ENCODE measurements at places on chromosomes 3 and 15.

- no peak for DNase-seq
Measured at GRCh38 chr3:69749461-69749860, 10.2 kb downstream of the MITF start.

DNA sequence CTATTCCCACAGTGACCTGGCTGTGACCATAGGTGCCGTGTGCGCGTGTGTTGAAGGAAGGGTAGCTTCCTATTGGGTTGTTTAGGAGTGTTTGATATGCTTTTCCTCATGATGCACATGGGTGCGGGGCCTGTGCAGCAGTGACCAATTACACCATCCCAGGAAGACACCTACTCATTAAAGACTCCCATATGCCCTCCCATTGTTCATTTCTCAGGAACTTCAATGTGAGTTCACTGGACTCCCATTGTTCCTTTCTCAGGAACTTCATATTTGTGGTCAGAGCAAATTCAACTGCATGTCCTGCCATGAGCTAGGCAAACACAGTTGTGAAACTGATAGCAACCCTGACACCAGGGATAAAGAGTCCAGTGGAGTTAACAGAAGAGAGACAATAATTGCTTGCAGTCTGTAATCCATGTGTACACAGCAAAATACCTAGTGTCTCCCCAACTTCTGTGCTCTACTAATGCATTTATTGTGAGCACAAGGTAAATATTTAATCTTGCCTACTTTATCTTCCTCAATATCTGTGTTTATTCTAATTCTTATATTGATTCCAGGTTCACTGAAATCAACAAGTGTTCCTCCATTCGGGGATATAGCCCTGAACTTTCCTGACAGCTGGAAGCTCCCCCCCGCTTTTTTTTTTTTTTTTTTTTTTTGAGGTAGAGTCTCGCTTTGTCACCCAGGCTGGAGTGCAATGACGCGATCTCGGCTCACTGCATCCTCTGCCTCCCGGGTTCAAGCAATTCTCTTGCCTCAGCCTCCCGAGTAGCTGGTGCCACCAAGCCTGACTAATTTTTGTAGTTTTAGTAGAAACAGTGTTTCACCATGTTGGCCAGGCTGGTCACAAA, 57.5 kb upstream of the GCNT3 start:
- no peak for DNase-seq

- DNase-seq, result no peak
Measured at GRCh38 chr3:14141602-14142341, 16.9 kb downstream of the TMEM43 start.

DNA sequence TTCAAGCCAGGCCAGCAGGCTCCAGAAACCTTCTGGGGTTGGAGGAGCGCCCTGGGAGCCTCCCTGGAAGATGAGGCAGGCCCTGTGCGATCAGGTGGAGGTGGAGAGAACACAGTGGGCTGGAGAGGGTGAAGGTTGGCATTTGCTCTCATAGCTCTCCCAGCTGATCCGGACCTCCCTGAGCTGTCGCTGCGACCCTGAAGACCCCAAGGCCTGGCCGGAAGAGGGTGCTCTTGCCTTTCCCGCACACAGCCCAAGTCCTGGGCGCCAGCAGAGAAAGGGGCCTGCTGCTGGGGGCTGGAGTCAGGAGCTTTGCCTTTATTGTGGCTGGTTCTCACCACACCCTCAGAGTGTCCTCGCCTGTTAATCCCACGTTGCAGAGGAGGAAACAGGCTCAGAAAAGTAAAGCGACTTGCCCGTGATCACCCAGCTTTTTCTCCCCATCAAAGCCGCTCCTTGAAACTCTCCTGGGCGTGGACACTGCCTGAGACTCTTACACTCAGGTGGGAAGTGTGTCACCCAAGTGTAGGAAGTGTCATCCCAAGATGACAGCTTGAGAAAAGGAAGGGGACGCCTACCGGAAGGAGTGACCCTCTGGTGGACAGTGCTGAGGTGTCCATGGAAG, 8.6 kb upstream of the RPL29 start:
- DNase-seq, result no peak

GRCh38 chr3:5769825-5770224, 582.3 kb downstream of the EDEM1 start:
- no peak for DNase-seq

- DNase-seq, result no peak
Measured at GRCh38 chr15:58574631-58575030, 142.8 kb downstream of the LIPC start.

- no peak for DNase-seq
Measured at GRCh38 chr3:106120356-106120755, 251.5 kb upstream of the CBLB start.

DNA sequence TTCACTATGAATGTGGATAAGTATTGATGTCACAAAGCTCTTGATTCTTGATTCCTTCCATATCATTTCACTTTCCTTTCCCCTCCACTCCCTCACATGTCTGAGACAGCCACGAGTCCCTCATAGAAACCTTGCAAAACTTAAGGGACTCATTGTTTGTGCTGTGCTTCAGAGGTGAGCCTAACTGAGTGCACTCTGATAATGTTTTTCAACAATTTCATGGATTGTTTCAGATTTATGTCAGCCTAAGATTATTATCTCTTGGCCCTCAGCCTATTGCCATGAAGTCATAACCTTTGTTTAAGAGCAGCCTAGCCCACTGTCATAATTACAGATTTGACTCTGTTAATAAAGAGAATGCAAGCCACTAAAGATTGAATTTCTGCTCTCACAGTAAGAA, 363.6 kb downstream of the MECOM start:
- DNase-seq, result no peak

- DNase-seq, result no peak
Measured at GRCh38 chr3:186708983-186709679, 8.0 kb upstream of the KNG1 start.

DNA sequence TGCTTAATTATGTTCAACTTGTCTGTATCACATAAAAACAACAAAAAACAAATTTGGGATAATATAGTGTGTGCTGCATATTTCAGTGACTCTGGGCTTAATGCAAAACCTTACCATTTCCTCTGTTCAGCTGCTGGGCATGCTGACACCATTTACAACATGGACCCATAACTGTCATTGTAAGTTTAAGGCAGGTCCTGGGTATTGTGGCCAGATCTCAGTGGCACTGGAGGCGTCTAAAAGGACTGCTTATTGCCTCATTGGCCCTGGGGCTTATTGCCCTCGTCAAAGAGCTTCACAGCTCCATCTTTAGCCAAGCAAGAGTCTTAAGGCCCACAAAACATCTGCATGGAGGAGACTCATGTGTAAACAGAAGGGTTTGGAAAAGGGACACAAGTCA, 390.2 kb downstream of the NR2F2 start:
- DNase-seq, result no peak

DNA sequence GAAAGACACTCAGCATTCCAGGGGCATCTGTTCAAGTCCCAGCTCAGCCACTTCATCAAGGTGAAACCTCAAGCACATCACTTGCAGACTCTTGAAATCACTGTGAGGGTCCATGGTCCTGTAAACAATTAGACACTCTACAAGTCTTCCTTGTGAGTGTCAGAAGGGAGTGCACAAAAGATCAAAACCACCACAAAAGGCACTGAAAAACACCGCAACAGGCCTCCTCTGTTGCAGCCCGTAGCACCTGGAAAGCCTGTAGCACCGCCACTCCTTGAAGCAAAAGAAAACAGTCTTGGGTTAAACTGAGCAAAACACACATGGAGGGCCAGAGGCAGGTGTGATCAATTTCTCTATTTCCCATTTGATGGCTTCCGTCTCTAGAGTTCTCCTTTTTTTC, 63.8 kb upstream of the SNRK start:
- DNase-seq, result no peak

GRCh38 chr3:171842864-171843518, at the start of gene TMEM212:
Gene TMEM212, plus strand, starts transcription at chr3:171843349. Its CDS starts 35 bp downstream, at chr3:171843384.
- DNase-seq, result no peak

- no peak for DNase-seq
Measured at GRCh38 chr3:23837286-23837685, 31.5 kb downstream of the UBE2E1 start.

GRCh38 chr3:51382076-51382745, 2.9 kb upstream of the MANF start:
- DNase-seq, result no peak

DNA sequence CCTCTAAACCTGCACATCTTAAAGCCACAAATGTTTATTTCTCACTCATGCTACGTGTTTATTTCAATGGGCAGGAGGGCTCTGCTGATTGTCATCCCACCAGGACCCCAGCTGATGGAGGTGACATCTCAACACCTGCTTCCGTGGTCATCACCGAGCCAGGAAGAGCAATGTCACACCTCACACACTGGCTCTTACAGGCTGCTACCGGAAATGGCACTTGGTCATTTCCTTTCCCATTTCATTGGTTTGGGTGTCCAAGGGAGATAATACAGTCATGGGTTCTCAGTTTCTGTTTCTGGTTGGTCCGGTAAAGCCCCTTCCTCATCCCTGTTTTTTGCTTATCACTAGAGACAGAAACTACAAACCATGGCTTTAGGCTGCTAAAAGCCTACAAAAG, 41.9 kb downstream of the ABHD2 start:
- peak; percentile 65 for DNase-seq

- no peak for DNase-seq
Measured at GRCh38 chr3:121665488-121665887, 4.8 kb upstream of the HCLS1 start.

- no peak for DNase-seq
Measured at GRCh38 chr3:33139996-33140395, 26.2 kb downstream of the CRTAP start.

- no peak for DNase-seq
Measured at GRCh38 chr15:39285663-39286062, 295.2 kb upstream of the THBS1 start.

- DNase-seq, result no peak
Measured at GRCh38 chr3:152779653-152780052, 55.3 kb upstream of the P2RY1 start.

DNA sequence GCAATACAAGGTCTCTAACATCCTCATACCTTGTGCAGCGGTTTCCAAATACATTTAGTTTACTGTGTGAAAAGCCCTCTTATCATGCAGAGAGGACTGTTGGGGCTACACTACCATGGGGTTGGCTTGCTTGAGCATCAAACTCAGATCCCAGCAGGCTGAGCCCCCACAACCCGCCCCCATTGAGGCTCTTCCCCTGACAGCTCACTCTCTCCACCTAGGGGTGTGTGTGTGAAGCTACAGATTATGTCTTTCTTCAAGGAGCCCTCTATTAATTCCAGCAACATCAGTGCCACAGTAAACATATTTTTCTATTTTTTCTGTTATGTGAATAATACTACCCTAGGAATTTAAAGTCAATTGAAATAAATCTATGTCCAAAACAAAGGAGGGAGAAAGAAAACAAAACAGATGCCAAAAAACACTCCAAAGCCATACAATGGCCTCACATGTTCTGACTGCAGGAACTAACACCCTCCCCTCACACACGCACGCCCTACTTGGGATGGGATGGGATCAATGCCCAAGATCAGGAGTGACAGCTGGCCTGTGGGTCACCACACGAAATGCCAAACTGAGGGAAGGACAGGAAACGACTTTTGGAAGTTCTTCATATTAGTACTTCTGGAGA, 14.7 kb downstream of the TM4SF4 start:
- no peak for DNase-seq

DNA sequence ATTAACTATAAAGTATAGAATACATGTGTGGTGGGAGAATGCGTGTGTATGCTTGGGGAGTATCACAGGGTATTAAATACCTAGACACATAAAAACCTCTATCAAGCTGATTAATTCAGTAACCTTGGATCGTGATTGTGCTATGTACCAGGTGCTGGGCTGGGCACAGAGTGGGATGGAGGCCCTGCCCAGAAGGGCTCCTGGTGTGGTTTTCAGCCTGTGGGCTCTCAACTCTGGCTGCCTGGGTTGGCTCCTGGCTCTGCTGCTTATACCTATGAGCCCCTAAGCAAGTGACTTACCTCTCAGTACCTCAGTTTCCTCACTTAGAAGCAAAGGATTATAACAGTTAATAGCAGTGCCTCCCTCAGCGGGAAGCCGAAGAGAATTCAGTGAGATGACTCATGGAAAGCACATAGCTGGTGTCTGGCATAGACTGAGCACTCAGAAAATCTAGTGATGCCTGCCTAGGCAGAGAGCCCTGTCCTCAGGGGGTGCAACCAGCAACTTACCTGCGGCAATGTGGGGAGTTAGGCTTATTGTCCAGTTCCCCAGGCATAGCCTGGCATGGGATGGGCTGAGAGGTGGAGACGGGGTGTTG, 90.6 kb upstream of the MYZAP start:
- no peak for DNase-seq

GRCh38 chr3:2727610-2728318, 382.4 kb downstream of the IL5RA start:
- no peak for DNase-seq

- DNase-seq, result no peak
Measured at GRCh38 chr15:60798821-60799220, 319.9 kb upstream of the ICE2 start.
